ENCODE measurements at places on chromosomes 6 and 20. TPM values are rescaled to one million over a fixed set of nuclear protein-coding genes. Genes with fewer than 3 reads are reported as not detected.

DNA sequence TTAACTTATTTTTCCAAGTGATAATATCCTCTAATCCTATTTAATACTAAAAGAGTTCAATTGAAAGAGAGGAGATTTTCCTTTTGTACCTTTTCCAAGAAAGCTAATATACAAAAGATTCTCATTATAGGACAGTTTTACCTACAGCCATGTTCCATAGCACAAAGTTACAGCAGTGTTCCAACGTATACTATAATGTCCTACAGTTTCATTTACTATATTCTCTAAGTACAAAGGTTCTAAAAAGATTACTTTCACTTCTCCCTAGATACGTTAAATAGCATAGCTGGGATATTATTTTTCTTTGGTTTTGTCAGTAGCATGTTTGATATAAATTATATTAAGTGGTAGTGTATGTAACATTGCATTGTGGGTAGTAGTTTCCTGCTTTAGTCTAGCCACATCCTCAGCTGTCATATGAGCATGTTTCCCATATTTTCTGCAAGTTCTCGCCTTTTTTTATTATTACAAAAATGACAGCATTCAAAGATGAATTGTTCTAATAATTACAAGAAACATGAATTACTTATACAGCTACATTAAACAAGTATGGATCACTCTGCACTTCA, 4.4 kb upstream of the RUNX2 start:
- no peak for DNase-seq

ARHGAP40 gene
- polyA plus RNA-seq = 0.10 TPM

DNA sequence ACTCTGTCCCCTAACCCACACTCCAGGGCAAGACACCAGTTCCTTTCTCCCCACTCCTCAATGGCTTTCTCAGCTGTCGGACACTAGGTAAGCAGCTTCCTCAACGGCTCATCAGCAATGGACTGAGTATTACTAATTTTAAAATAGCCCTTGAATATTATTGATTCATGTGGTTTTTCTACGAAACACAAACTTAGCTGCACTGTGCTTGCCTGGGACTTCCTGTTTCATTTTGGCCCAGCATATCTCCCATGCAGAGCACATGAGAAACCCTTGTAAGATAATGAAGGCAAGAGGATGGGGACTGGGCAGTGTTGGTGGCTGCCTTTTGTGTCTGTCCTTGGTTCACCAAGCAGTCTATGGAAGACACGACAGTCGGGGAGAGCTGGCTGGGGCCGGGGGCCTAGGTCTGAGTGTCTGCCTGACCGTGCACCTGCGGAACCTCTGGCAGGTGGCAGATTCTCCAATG, 48.9 kb downstream of the RNASET2 start:
- DNase-seq = no peak

MCCD1 gene
- polyA plus RNA-seq = not detected

HLA-DQB1 gene
- polyA plus RNA-seq = not detected

GRCh38 chr6:97175806-97176205, 107.2 kb downstream of the MMS22L start:
- no peak for DNase-seq

DNA sequence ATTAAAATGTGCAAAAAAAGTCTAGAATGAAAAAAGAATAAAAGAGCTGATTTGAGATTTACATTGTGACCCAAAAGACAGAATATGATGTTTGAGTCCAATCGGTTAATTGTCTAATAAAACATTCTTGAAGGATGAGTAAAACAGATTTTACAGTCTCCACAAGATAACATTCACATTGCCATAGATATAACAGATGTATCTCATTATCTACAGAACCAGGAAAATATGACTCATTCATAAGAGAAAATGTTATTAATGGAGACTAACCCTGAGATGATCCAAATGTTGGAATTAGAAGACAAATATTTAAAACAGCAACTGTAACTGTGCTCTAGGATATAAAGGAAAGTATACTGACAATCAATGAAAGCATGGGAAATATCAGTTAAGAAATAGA, 141.7 kb downstream of the RFX6 start:
- no peak for DNase-seq

NT5DC1 gene
- 11.3 TPM for polyA plus RNA-seq

- peak; percentile 52 for DNase-seq
Observed at GRCh38 chr20:15911581-15911980, 661.7 kb downstream of the KIF16B start.

SLC22A16 gene
- not detected for polyA plus RNA-seq

DNA sequence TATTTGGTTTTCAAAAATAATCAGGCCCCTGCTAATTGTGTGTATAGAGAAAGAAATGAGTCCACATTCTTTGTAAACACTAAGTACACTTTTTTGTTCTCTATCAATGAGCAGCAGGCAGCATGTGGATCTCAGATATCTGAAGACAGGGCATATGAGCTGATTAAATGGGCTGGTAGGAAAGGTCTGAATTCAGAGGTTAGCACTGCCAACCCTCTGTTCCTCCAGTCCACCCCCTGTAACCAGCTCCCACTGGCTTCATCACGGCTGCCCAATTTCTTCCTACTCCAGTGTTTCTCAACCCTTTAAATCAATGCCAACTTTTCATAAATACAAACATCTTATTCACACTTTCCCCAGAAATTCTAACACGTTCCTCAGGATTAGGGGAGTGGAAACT, 128.5 kb downstream of the TPBG start:
- DNase-seq = no peak

- DNase-seq = no peak
Observed at GRCh38 chr6:54758340-54758739, 88.2 kb upstream of the FAM83B start.

DNA sequence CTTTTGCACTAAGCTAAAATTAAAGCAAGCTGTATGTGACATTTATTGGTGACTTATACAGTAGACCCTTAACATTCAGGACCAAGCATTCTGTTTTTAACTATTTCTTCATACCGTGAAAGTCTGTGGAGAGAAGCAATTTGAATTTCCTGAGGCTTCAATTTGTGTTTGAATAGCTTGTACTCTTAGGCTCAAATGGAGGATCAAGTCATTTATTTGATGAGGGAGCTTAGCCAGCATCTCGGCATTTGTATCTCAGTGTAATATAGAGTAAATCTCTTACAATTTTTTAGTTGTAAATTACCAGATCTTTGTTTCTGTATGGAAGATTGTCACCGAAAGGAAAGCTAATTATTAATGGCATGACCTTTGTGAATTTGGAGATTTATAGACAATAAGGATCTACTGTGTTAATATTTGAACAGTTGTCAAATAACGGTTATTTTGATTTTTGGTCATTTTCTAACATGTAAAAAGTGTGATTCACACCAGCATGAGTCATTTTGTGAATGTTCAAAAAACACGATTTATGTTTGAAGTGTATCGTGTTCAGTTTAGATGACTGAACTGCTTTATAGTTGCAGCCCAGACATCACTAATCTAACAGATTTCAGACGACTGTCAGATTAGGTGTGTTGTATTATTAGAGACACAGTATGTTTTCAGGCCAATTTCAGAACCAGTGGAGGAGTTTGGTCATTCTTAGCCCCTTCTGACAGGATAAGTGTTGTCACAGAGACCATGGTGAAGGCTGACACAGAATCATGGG, 332.9 kb downstream of the CDKAL1 start:
- no peak for DNase-seq

TRIM40 gene
- not detected for polyA plus RNA-seq

SLC17A1 gene
- not detected for polyA plus RNA-seq

DNA sequence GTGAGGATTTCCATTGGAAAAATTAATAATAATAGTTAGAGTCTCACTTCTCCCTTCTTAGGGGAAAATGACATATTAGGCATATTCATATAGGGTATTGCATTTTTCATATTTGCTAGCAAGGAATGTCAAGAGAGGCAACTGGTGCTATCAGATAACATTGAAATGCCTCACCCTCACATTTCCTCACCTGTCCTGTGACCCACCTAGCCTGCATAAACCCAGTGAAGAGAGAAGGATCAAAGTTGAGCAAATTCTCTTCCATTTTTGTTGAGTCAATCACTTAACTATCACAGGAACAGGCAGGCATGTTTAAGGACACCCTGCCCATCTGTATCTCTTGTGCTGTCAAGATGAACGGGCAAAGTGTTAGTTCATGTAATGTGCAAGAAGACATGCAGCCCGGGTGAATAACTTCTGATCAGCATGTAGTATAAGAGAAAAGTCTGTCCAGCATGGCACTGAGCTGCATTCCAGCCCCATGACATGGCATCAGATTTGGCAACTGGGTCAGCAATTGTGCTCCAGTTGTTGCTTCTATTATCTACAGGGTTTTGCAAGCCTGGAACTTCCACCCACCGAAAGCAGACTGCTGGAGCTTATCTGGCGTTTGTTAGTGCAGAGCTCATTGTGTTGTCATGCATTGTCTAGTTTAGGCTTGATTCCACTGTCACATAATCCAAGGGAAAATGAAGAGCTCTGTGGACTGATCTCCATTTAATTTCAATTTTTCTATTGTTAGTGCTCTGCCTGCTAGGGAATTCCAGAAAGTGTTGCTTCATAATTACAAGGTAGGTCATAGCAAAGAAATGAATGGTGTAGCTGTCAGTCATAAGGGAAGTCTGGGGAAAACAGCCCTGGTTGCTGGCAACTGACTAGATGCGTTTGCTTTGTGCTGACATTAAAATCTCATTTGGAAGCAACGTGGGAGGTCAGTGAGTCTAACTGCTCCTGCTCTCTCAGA, 138.4 kb upstream of the TNFAIP3 start:
- DNase-seq = peak; percentile 31

DNA sequence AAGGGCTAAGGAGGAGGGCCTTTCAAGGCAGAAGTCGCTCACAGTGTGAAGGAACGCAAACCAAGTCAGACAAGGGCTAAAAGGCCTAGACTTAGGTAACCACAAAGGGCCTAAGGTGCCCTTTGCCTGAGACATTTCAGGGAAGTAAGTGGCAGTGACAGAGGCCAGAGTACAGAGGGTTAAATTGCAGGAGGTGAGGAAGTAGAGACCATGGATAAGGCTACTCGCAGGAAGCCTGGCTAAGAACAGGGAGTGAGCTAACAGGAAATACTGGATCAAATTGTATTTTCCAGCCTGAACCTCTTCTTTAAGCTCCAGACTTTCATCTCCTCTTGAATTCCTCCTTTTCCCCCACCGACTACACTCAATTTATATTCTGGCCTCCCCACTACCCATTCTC, 16.6 kb downstream of the ZHX3 start:
- peak; percentile 41 for DNase-seq

GRCh38 chr20:4905613-4906012, 95.7 kb downstream of the SLC23A2 start:
- DNase-seq = no peak

GRCh38 chr6:71994705-71995271, 108.4 kb downstream of the RIMS1 start:
- DNase-seq = no peak

DNA sequence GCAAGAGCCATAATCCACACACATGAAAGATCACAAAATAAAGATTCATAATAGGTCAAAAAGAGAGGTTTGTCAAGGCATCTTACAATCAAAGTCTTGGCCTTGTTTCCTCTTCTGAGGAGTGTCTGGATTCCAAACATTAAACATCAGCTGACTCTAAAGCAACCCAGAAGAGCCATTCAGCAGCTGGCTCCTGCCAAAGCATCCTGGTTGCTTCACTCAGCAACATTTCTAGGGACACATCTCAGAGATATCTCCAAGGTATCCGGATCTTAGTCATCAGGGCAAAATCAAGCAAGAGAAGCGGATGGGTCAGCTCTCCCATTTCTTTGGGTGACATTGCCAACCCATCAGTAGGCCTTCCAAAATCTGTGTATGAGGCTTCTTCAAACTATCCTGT, 139.6 kb downstream of the KIF6 start:
- no peak for DNase-seq

DNA sequence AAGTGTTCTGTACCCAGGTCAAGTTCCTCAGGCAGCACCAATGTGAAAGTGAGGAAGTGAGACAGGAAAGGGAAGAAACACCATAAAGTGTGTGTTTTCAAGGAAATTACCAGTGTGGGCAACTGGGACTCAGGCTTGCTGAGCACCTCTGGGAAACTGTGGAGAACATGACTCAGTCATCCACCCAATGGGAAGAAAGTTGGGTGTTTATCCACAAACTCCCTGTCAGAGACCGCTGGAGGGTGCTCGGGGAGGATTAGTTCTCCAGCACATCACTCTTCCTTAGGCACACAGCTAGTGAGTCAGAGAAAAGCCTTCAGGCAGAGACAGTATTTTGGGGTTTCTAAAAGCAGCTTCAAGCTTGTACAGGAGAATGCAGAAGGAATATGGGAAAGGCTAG, 93.6 kb downstream of the PCSK2 start:
- DNase-seq = no peak

KCNK5 gene
- polyA plus RNA-seq = not detected

- no peak for DNase-seq
Observed at GRCh38 chr6:11912420-11912819, 99.7 kb upstream of the HIVEP1 start.

DNA sequence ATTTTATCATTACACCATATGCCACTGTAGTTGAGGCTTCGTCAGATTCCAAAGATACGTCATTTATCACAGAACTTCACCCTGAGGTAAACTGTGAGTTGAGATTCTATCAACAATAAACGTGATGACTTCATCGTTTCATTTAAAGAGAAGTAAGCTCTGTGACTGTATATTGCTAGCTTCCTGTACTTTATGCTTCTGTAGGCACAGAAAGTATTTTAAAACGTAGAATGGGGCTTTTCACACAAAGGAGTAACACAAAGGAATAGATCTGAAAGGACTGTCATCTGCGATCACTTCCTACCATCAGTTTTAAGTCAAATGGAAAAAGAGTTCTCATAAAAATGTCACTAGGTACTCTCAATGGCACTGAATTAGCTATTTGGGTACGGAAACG, 234.4 kb upstream of the MCHR2 start:
- peak; percentile 69 for DNase-seq

MCHR2 gene
- not detected for polyA plus RNA-seq

- no peak for DNase-seq
Observed at GRCh38 chr6:21436625-21437024, 156.9 kb upstream of the SOX4 start.

TGM2 gene
- polyA plus RNA-seq = 861 TPM

THBD gene
- 25.3 TPM for polyA plus RNA-seq

DNA sequence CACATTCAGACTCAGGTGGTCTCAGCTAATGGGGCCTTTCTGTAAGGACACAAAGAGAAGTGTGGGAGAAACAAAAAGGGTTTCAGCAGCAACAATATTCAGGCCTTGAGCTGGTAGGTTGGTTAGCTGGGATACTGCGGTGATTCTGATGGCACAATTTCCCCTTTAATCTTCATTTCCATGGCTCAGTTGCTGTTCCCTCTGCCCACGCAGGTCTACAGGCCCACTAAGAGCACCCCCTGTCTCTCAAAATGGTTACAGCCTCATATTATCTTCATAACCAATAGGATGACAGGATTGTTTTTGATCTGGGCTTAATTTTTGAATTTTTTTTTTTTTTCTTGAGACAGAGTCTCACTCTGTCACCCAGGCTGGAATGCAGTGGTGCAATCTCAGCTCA, 48.9 kb downstream of the MYB start:
- DNase-seq = no peak

DNA sequence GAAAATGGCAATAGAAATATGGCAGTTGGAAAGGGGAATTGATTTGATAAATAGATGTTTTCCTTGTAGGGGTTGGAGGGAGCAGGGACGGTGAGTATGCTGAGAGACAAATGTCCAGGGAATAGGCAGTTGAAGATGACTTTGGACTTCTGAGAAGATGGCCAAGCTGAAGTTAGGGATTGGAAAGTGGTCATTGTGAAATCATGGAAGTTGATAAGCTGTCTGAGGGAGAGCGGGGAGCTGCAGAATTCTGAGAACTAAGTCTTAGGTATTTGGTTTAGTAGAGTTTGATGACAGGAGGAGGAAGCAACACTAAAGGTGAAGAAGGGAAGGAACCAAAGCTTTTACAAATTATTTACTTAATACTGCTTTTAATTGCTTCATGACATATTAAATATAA, 15.1 kb downstream of the NDUFAF5 start:
- no peak for DNase-seq

- DNase-seq = no peak
Observed at GRCh38 chr6:41652866-41653652, 14.8 kb downstream of the MDFI start.

EPHA7 gene
- not detected for polyA plus RNA-seq

All from endothelial cell of umbilical vein (primary cell).